ENCODE measurements at places on chromosomes 7 and 10.
A peak's percentile ranks its signal among the peaks of the same experiment; 100 is the strongest.

DNA sequence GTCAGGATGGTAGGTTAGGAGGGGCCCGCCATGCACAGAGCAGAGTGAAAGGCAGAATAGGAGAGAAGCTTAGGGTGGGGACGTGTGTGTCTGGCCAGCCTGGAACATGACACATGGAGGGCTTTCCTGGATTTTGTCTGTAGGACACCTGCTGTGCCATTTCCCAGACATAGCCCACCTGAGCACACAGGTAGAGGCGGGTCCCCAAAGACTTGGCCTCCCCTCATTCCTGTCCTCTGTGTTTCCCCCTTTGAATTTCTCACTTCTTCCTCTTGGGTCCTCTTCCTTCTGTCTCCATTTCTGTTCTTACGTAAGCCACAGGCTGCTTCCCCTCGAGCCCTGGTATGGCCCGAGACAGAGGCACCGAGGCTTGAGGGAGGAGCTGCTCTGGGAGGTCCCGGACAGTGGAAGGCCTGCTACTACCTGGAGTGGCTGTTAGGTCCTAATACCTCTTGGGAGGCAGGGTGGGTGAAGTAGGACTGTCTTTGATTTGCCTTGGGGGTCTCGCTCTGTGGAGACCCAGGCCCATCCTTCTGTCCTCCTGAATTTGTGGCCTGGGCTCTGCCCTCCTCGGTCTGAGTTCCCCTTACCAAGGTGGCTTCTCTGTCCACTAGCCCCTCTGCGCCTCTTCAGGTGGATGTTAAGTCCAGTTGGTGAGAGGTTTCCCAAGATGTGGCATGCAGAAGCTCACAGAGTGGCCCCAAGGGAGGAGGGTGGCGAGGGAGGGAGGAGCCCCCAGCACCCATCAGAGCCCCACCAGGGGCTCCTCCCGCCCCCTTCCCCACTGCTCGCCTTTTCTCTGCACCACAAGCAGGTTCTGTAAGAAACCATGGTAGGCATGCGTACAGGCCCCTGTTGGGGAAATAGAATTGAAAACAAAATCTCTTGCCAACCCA, 5.5 kb downstream of the ZNF775 start:
- H3K27ac ChIP-seq, result no peak overlapping the region
- no peaks in the 10 kb centered on the region for H3K27me3 ChIP-seq
- no peaks in the 10 kb centered on the region for H3K36me3 ChIP-seq

DNA sequence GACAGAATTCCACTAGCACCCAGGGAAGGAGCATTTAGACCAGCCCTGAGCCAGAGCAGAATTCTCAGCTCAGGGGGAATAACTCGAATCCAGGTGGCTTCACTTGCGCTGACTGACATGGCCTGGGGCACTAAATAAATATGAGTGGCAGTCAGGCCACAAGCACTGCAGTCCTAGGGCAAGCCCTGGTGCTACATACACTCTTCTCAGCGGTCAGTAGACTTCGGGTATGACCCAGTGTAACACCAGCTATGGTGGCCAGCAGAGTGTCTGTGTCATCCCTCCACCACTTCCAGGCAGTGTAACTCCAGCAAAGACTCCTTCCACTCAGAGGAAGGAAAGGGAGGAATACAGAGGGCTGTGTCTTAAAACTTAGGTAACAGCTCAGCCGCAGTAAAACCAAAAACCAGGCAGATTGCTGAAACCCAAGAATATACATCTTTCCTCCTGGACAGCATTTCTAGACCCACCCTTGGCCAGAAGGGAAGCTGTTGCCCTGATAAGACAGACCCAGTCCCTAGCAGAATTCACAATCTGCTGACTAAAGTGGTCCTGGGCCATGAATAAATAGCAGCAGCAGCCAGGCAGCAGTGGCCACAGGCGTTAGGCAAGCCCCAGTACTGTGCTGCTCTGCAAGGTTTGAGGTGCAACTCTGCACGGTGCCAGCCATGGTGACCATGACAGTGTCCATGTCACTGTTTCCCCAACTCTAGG, 77.0 kb downstream of the SNX13 start:
- DNase-seq, result no peak
- no peaks in the 10 kb centered on the region for H3K4me1 ChIP-seq
- H3K36me3 ChIP-seq, result peaks cover 8% of the 10 kb centered on the region
- H3K27me3 ChIP-seq, result no peaks in the 10 kb centered on the region
- H3K27ac ChIP-seq, result no peak overlapping the region
- H3K4me3 ChIP-seq, result no peak overlapping the region

GRCh38 chr7:92720604-92721350, 115.6 kb downstream of the CDK6 start:
- H3K36me3 ChIP-seq, result peaks cover 5% of the 10 kb centered on the region
- DNase-seq, result no peak
- no peaks in the 10 kb centered on the region for H3K27me3 ChIP-seq
- H3K27ac ChIP-seq, result peak overlapping the region; percentile 25
- peaks cover 4% of the 10 kb centered on the region for H3K4me1 ChIP-seq

DNA sequence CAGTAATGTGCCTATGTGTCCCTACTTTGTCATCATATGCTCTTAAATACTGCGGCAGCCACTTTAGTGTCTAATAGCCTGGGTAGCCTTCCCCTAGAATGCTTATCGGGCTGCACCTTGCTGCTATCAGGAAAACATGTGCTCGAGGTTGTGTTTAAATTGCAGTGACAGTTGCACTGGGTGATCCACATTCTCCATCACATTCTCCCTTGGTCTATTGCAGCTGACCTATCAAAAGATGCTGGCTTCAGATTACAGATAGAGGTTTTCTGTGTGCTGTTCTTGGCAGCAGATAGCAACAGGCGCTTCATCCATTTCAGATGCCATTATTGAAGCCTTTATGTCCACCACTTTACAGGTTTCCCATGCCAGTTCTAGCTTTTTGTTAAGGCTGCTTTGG, 130.1 kb upstream of the MDFIC start:
- H3K36me3 ChIP-seq, result no peaks in the 10 kb centered on the region
- H3K27me3 ChIP-seq, result no peaks in the 10 kb centered on the region
- H3K4me3 ChIP-seq, result no peak overlapping the region
- H3K4me1 ChIP-seq, result peaks cover 8% of the 10 kb centered on the region
- no peak for DNase-seq
- no peak overlapping the region for H3K27ac ChIP-seq

DNA sequence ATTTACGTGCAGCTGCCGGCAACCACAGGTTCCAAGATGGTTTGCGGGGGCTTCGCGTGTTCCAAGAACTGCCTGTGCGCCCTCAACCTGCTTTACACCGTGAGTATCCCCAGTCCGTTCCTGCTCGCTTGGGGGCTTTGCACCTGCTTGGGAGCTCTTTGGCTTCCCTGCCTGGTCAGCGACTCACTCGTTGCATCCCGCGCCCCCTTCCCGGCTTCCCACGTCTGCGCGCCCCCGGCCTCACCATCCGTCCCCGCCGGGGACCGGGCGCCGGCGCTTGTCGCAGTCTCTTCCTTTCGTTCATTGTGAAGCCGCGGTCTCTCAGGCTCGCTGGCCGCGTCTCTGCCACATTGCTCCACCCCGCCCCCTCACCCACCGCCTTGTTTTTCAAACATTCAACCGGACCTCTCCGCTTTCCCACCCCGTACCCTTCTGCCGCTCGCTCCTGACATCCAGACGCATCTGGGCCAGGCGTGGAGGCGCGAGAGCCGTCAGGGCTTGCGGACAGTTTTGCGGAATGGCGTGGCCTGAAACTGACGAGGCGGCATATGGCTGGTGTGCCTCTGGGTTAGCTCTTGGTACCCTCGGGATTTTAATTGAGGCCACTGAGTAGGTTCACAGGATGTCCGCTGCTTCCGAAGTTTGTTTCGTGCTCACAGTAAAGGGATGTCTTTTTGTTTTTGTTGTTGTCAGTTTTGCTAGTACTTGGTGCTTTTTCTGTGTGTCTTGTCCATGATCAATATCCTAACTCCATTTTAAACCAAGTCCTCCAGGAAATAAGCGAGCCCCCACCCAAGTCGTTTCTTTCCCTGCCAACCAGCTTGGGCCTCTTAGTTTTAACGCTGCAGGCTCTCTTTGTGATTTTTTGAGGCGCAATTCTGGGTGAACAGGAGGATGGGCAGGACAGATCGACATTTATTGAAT, 639 bp downstream of the TSPAN13 start:
- H3K36me3 ChIP-seq, result no peaks in the 10 kb centered on the region
- DNase-seq, result no peak
- no peaks in the 10 kb centered on the region for H3K27me3 ChIP-seq
- peak overlapping the region; percentile 77 for H3K4me3 ChIP-seq
- H3K4me1 ChIP-seq, result peaks cover 7% of the 10 kb centered on the region
- no peak overlapping the region for H3K27ac ChIP-seq

DNA sequence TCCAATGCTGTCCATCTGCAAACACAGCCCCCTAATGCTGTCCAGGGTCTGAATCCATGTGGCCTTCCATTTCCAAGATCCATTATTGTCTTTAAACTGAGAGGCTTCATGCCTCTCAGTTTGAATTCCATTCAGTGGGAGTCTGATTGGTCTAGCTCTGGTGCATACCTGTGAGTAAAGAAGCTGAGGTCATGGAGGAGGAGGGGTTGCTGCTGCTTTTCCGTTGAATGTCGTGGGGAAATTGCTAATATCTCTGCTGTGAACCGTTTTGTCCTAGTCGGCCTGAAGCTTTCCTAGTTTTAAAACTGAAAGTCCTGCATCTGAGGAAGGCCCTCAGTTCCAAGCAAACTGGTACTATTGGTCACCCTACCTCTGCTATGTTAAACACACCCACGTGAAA, 17.7 kb downstream of the SH2D4B start:
- DNase-seq, result no peak
- no peaks in the 10 kb centered on the region for H3K36me3 ChIP-seq
- H3K27me3 ChIP-seq, result no peaks in the 10 kb centered on the region
- no peak overlapping the region for H3K27ac ChIP-seq
- no peaks in the 10 kb centered on the region for H3K4me1 ChIP-seq
- no peak overlapping the region for H3K4me3 ChIP-seq

DNA sequence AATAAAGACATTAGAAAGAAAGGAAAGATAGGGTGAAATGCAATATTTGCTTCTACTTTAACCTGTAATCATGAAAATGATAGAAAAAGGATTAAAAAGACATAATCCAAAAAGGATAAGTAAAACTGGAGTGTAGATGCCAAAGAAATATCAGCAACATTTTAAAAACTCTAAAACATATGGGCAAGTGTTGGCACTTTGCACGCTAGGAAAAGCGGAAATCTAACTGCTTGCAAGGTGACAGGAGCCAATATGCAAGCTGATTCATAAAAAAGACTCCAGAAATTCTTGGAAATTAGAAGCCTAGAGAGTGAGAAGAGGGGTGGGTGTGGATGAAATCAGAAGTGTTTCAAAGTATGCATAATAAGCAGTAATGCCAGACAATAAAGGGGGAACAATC, 161.1 kb downstream of the SEMA3E start:
- H3K27me3 ChIP-seq, result no peaks in the 10 kb centered on the region
- no peak overlapping the region for H3K4me3 ChIP-seq
- H3K4me1 ChIP-seq, result no peaks in the 10 kb centered on the region

- H3K27me3 ChIP-seq, result no peaks in the 10 kb centered on the region
- no peak overlapping the region for H3K4me3 ChIP-seq
- DNase-seq, result no peak
- H3K27ac ChIP-seq, result no peak overlapping the region
- H3K36me3 ChIP-seq, result no peaks in the 10 kb centered on the region
Measured at GRCh38 chr7:108083980-108084379, 46.2 kb downstream of the LAMB4 start.

GRCh38 chr7:105126436-105126975, 112.5 kb downstream of the KMT2E start:
- H3K27ac ChIP-seq, result no peak overlapping the region
- H3K4me1 ChIP-seq, result no peaks in the 10 kb centered on the region
- H3K27me3 ChIP-seq, result no peaks in the 10 kb centered on the region
- no peaks in the 10 kb centered on the region for H3K36me3 ChIP-seq
- no peak for DNase-seq
- H3K4me3 ChIP-seq, result no peak overlapping the region

DNA sequence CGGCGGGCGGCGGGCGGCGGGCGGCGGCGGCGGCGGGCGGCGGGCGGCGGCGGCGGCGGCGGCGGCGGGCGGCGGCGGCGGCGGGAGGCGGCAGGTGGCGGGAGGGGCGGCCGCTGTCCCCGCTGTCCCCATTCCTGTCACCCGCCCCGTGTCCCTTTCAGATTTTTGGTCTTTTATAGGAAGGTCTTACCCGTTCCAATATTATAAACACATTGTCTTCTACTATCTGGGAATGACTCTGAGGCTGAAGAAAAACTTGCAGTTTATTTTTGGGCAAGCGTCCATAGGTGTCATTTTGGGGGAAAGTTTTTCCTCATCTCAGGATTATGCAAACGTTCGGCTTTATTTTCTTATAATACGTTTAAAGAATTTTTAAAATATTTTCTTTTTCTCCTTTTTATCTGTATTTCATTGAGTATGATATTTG, 578 bp downstream of the ZNF713 start:
- peak overlapping the region; percentile 44 for H3K27ac ChIP-seq
- no peaks in the 10 kb centered on the region for H3K36me3 ChIP-seq
- peaks cover 3% of the 10 kb centered on the region for H3K4me1 ChIP-seq
- no peak for DNase-seq
- peak overlapping the region; percentile 77 for H3K4me3 ChIP-seq
- no peaks in the 10 kb centered on the region for H3K27me3 ChIP-seq

- H3K4me1 ChIP-seq, result peaks cover 36% of the 10 kb centered on the region
- no peak for DNase-seq
- no peaks in the 10 kb centered on the region for H3K27me3 ChIP-seq
- H3K27ac ChIP-seq, result peak overlapping the region; percentile 89
- H3K4me3 ChIP-seq, result no peak overlapping the region
Measured at GRCh38 chr7:25844102-25844870, 307.7 kb upstream of the NFE2L3 start.

DNA sequence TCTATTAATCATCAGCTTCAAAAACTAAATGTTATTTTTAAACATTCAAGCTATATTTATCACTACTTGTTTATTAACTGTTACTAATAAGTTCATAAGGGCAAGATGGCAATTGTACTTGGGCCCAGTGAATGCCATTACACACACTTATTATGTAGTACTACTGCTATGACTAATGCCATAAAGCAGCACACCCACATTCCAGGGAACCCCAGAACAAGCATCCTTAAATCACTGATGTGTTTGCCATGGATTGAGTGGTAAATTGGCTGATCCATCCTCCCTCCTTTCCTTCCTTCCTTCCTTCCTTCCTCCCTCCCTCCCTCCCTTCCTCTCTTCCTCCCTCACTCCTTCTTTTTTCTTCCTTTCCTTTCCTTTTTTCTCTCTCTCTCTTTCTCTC, 37.4 kb upstream of the RSU1 start:
- no peak overlapping the region for H3K27ac ChIP-seq
- no peaks in the 10 kb centered on the region for H3K36me3 ChIP-seq
- H3K27me3 ChIP-seq, result no peaks in the 10 kb centered on the region
- DNase-seq, result no peak
- H3K4me1 ChIP-seq, result peaks cover 3% of the 10 kb centered on the region

- H3K27me3 ChIP-seq, result no peaks in the 10 kb centered on the region
- no peak for DNase-seq
- no peaks in the 10 kb centered on the region for H3K36me3 ChIP-seq
- H3K4me3 ChIP-seq, result no peak overlapping the region
- peaks cover 6% of the 10 kb centered on the region for H3K4me1 ChIP-seq
Measured at GRCh38 chr10:110163192-110163773, 44.1 kb upstream of the MXI1 start.

- no peaks in the 10 kb centered on the region for H3K27me3 ChIP-seq
- DNase-seq, result no peak
- no peaks in the 10 kb centered on the region for H3K4me1 ChIP-seq
Measured at GRCh38 chr7:23394488-23395171, 75.7 kb downstream of the IGF2BP3 start.

GRCh38 chr10:7205656-7206055, 205.2 kb downstream of the SFMBT2 start:
- DNase-seq, result no peak
- no peaks in the 10 kb centered on the region for H3K36me3 ChIP-seq
- peaks cover 22% of the 10 kb centered on the region for H3K4me1 ChIP-seq
- no peak overlapping the region for H3K4me3 ChIP-seq

- no peaks in the 10 kb centered on the region for H3K36me3 ChIP-seq
- H3K4me3 ChIP-seq, result no peak overlapping the region
- no peak overlapping the region for H3K27ac ChIP-seq
- no peaks in the 10 kb centered on the region for H3K27me3 ChIP-seq
- H3K4me1 ChIP-seq, result peaks cover 25% of the 10 kb centered on the region
Measured at GRCh38 chr10:10665750-10666149, 351.9 kb upstream of the CELF2 start.

All from thoracic aorta (tissue), 2 donors.